ENCODE measurements at places on chromosomes 2 and 18.

DNA sequence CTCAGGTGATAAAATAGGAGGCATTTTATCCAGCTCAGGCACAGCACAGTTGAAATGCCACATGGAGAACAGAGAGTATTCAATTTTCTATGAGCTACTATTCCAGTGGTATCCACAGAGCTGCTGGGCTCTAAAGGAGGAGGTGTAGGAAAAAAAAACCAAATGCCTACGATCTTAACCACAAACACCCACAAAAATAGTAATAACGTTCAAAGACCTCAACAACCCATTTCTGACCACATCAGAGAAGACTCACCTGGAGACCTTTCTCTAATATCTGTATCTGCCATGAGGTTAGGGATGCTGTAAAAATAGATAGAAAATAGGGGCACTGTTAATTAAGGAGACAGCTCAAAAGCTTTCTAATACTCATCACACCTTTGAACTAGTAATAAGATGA, 294.6 kb upstream of the PARD3B start:
- DNase-seq = no peak

DNA sequence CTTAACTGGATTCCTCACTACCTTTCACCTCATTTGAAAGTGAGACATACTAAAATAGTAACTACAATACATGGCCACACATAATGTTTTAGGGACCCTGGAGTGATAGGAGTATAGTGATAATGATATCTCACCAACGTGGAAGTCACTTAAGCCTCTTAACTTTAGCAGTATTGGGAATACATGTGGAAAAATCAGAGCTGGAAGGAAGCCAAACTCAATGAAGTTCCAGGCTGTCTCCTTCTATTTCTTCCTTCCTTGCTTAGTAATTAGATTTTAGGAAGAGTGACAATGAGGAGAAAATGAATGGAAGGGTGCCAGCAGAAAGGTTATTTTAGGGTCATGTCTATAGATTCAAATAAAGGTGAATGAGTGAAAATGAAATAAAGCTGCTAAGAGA, 387.3 kb downstream of the PLCL1 start:
- DNase-seq = no peak

GRCh38 chr2:171741189-171741588, 53.9 kb downstream of the DYNC1I2 start:
- DNase-seq = no peak

GRCh38 chr18:74500372-74500771, 4.2 kb downstream of the CNDP2 start:
- DNase-seq = no peak

Measured in CD4-positive, alpha-beta T cell treated with Interleukin-17A for 1 hour (primary cell).